ENCODE measurements at places on chromosomes 1 and 21.

- no peak for DNase-seq
- no peaks in the 10 kb centered on the region for H3K36me3 ChIP-seq
- H3K27ac ChIP-seq, result no peak overlapping the region
- no peaks in the 10 kb centered on the region for H3K4me1 ChIP-seq
- no peaks in the 10 kb centered on the region for H3K27me3 ChIP-seq
Observed at GRCh38 chr21:31772674-31773555, 41.0 kb upstream of the SCAF4 start.

DNA sequence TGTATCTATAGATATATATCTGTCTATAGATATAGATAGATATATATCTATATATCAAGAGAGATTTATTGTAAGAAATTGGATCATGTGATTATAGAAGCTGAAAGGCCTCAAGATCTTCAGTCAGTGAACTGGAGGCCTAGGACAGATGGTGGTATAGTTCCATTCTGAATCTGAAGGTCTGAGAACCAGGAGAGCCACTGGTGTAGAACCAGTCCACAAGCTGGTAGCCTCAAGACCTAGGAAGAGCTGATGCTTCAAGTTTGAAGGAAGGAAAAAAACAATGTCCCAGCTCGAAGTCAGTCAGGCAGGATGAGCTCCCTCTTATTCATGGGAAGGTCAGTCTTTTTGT is 213.2 kb upstream of the JUN start:
- H3K27ac ChIP-seq, result no peak overlapping the region
- no peak overlapping the region for H3K4me3 ChIP-seq
- no peaks in the 10 kb centered on the region for H3K27me3 ChIP-seq
- no peaks in the 10 kb centered on the region for H3K36me3 ChIP-seq
- DNase-seq, result no peak

DNA sequence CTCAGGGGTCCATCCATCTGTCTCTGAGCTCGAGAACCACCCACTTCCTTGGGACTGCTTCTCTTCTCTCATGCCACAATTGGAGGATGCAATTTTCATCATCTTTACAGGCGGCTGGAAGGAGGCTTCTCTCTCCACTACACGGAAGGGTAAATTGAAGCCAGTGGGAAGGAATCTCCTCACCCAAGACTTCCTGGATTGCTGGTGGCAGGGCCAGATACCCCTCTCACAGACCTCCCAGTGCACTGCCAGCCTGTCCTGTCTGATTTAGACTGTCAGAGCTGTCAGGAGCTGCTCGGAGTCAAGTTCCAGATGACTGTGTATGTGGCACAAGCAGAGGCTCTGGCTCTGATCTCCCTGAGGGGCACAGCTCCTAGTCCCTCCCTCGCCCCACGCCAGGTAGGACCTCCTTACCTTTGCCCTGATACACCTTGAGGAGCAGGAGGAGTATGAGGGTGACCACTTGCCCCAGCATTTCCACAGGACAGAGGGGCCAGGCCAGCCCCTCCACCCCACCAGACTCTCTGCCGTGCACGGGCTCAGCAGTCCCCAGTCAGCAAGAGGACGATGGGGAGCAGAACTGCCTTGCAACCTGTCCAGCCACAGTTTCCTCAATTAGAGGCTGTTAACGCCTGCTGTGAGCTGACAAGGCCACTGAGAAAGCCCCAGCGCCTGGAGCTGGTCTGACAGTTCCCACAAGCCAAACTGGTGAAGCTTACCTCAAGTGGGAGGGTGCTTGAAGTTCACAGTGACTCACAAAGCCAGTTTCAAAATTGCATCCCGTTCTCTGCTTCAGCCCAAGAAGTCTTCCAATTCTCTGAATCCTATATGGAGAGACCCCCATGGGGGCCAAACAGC is at the start of gene CD244:
TSS of gene CD244 (minus strand) at position 685 of the 858 bp plus-strand sequence. CDS start at position 475, 210 bp downstream.
- no peak for DNase-seq
- H3K27ac ChIP-seq, result no peak within 1 kb of the TSS
- no peaks in the 10 kb centered on the region for H3K4me1 ChIP-seq
- H3K4me3 ChIP-seq, result no peak within 1 kb of the TSS

DNA sequence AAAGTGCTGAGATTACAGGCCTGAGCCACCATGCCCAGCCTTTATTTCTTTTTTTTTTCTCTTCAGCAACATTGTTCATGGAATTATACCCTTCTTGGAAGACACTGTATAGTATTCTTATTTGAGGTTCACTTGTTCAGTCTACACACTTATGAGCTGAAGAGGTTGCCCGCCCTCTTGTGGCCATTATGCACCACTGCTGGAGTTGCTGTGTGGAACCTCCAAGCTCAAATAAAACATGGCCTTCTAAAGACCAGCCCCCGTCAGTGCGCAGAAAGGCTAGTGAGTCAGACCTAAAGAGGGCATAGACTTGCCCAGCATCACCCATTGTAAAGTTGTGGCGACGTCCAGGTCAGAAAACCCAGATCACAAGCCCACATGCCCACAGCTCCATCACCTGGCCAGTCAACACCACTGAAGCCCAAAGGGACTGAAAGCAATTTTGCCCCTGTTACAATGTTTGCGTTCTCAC is 20.4 kb downstream of the LURAP1 start:
- no peaks in the 10 kb centered on the region for H3K27me3 ChIP-seq
- H3K4me3 ChIP-seq, result no peak overlapping the region
- peak; percentile 86 for DNase-seq
- H3K27ac ChIP-seq, result no peak overlapping the region

GRCh38 chr1:20137055-20137454 is 2.1 kb upstream of the PLA2G2F start:
- no peak for DNase-seq
- no peaks in the 10 kb centered on the region for H3K4me1 ChIP-seq
- H3K36me3 ChIP-seq, result no peaks in the 10 kb centered on the region
- H3K27me3 ChIP-seq, result no peaks in the 10 kb centered on the region
- no peak overlapping the region for H3K4me3 ChIP-seq

Measured in fibroblast of lung (primary cell).